NCI-H524 (cell line): ENCODE measurements at places on chromosomes 13 and 19.
A peak's percentile ranks its signal among the peaks of the same experiment; 100 is the strongest.

DNA sequence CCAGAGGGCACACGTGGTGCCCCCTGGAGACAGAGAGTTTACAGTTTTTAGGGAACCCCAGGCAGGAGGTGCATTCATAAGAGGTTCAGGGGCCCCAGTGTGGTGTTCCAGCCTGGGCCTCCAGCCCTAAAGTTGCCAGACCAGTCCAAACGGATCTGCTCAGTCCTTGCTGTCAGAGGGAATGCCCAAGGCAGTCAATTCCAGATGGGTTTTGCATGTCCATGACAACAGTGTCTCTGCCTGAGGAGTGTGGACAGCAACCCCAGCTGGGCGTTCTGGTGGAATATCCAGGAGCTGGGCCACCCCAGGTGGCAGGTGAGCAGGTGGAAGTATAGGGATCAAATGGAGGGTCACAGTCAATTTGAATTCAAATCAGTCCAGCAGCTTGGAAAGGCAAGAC lies 25.3 kb downstream of the FBXO27 start:
- no peak for DNase-seq

DNA sequence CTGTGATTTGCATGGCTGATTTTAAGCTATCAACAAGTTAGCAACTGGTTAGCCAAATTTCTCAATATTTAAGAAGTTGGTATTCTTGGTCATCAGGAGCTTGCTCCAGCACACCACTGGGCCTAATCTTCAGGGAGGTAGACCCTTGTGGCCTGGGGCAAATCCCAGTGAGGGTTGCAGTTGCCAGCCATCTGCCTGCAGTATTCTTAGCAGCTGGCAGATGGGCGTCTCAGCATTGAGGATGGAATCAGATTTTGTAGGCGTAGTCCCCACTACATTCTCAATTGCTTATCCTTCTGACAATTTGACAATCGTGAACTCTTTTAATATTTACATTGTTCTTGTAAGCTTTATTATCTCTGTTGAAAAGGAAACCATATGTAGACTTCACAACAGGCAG lies 1266.2 kb downstream of the SLITRK5 start:
- peak; percentile 32 for DNase-seq

DNA sequence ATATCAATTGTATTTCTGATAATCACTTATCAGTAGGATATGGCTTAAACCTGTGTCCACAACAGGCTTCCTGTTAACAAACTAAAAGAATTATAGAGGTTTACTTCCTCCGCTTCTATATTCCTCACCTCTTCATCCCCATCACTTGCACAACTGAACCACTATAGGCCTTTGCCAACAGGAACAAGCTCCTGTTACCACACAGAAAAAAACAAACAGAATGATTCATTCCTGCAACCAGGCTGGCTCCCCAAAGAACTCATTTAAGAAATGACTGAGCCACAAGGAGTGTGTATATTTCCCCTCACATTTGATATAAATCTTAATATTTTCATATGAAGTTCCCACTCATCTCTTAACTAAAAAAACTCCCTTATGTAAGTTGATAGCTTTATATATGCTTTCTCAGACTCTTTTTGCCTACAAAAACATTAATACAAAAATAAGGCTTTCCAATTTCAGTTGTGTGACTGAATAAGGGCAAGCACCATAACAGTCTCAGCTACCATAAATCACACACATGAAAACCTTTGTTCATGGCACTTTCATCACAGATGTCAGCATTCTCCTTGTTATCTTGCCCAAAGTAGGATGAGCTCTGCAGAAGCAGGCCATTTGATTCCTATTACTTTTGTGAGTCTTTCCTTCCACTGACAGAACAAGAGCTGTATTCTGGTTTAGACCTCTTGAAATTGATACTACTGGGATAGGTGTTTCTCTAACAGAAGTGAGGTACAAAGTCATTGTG lies 366.8 kb downstream of the SLITRK1 start:
- no peak for DNase-seq

GRCh38 chr19:5586300-5587070 lies 18.7 kb upstream of the TINCR start:
- DNase-seq = no peak

GRCh38 chr19:16594131-16594586 lies 21.9 kb upstream of the SLC35E1 start:
- DNase-seq = no peak

DNA sequence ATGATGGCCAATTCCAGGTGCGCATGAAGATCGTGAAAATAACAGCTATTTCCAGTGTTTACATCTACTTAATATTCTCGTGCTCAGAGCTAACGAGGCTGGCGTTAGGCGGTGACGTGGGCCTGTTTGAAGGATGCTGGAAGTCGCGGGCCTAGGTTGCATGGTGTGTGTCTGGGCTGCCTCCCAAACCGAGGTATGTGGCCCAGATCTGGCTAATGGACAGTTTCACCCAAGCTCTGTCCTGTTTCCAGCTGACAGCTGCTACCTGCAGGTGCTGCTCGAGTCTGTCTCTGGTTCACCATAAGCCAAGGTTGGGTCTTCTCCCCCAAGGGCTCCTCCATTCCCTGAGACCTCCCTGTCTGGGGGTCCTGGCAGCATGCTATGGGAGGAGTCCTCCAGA lies 40.5 kb upstream of the KCTD15 start:
- no peak for DNase-seq

DNA sequence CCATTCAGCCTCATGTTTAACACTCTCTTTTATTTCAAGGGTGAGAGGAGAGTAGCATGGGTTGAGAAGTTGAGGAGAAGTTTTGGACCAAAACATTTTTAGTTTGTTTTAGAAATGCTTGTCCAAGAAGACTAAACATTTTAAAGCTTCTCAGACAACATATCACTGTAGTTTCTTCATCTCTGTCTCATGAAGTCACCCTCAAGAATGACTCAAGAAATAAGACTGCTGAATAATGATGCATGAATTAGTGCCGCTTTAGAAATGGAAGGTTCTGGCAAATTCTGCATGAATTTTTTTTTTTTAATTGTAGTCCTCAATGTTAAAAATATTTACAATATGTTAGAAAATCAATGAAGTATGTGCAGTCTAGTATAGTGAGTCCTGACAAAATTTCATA lies 422.7 kb upstream of the ARGLU1 start:
- DNase-seq = no peak

- no peak for DNase-seq
Observed at GRCh38 chr19:38975214-38975860, at the start of gene FBXO17. TSS of gene FBXO17 (minus strand) at chr19:38975742. CDS start at chr19:38950319, 25,423 bp downstream.

DNA sequence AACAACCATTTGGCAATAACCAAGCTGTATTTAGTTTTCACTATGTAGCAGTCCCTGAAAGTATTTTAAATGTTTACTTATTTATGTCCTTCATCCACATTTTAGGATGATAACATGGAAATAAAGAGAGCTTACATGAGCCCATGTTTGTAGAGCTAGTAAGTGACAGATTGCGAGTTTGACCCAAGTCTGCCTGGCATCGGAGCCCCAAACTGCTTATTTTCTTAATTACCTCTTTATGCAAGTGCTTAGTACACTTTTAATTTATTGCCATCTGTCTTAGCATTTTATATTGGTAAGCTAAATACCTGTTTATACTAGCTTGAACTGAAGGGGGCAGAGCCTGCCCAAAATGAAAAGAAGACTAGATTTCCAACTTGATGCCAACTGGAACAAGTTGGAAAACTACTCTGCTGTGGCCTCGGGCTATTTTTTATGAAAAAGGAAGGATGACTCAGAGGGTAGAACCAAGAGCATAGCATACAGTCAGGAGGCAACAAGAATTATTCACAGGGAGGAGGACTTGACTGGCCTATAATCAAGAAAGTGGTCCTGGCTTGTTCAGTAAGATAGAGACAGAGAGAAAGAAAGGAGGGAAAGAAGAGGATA lies 150.2 kb downstream of the NDFIP2 start:
- peak; percentile 63 for DNase-seq

- no peak for DNase-seq
Observed at GRCh38 chr13:93522501-93522900, 295.9 kb downstream of the GPC6 start.

GRCh38 chr19:30670011-30670329 lies 297.8 kb downstream of the ZNF536 start:
- DNase-seq = no peak

DNA sequence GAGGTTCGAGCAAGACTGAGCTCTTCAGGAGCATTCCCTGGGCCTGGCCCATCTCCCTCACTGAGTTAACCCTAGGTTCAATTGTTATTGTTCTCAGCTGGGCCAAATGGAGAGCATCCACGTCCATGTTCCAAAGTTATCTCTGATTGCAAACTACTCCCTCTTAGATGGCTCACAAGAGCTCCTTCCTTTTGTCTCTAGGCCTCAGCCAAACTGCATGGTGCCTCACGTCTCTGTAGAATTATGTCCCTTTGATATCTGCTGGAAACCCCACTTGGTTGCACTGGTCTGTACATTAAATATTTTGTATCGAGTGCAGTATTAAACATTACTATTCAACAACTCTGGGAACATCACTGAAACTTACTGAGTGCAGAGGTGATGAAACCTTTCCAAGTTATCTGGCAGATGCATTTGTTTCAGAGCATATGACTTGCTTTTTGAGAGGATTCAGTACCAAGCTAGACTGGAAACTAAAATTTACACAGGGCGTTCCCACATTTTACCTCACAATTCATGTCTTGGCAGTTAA lies 38.1 kb downstream of the DOCK9 start:
- no peak for DNase-seq
